ENCODE measurements at places on chromosomes 7 and 10.

DNA sequence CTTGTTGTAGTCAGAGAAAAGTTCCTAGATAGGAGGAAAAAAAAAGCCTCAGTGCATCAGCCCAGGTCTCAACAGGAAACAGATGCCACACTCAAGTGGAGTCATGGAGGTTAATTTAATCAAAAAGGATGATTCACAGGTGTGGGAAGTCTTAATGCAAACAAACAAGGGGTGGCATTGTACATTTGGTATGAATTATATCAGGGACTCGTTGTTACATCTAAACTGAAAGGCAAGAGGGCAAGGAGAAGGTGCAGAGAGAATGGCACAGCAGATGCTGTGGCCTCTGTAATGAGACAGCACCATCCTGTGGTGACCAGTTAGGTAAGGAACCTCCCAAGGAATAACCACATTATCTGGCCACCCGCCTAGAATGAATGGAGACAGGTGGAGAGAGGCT, 133.7 kb downstream of the PTPRZ1 start:
- peak; percentile 61 for DNase-seq

DNA sequence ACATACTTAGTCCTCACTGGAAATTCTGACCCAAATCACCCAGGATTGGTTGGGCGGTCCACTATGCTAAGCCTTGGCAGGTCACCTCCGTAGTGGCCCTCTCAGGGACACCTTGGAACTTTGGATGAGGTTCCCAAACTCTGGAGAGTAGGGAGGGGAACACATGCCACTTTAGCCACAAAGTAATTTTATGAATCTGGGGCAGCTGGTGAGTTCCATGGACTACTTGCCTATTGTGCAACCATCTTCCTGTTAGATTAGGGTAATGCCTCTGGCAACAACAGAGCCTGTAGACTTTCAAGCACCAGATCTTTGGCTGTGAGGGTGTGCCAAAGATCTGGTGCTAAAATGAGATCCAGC, 77.7 kb downstream of the ITGB8 start:
- DNase-seq: peak; percentile 4

DNA sequence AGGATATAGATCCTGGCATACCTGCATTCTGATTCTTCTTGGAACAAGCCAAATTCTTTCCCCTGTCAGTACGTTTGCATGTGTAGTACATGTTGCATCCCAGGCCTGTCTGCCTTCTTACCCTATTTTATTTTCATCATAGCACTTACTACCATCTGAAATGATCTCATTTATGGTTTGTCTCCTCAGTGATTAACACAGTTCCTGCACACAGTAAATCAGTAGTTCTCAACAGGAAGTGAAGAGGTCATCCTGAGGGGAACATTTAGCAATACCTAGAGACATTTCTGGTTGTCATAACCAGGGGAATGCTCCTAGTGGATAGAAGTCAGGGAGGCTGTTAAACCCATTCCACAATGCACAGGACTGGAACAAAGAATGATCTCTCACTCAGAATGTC, 38.2 kb upstream of the SLC26A4 start:
- no peak for DNase-seq

- no peak for DNase-seq
Observed at GRCh38 chr7:147363101-147363500, 1227.5 kb upstream of the C7orf33 start.

GRCh38 chr10:93138113-93138870, 64.6 kb downstream of the CYP26A1 start:
- no peak for DNase-seq

Measured in NCI-H345 (cell line).